ENCODE measurements at places on chromosomes 13 and 19.

DNA sequence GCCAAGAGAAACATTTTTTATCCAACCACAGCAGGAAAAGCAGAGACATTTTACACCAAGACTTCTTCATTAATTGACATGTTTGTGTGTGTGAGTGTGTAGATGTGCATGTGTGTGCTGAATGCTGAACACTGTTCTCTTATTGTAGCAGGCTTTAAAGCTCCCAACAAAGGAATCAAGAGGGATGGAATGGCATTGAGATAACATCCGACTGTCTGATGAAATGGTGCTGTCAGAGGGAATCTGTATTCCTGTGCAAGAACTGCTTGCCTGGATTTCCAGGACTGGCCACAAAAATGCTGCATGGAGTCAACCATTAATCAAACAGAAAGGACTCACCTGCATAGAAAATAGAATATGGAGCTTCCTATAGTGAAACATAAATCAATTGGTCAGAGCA is 354.0 kb downstream of the UQCRFS1 start:
- DNase-seq, result no peak

DNA sequence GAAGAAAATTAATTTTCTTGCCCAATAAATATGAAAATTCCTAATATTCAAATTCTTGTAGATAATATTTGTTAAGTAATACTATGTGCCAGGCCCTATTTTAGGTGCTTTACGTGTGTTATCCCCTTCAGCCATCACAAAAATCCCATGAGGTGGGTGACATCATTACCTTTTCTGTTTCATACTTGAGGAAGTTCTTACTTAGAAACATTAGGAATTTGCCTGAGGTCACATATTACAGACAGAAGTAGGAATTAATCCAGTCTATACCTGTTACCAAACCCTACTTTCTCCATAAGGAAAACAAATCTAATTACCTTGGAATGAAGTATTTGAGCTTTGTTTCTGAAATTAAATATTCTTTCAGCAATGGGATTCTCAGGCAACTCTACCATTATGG is 336.1 kb downstream of the GPC6 start:
- no peak for DNase-seq

DNA sequence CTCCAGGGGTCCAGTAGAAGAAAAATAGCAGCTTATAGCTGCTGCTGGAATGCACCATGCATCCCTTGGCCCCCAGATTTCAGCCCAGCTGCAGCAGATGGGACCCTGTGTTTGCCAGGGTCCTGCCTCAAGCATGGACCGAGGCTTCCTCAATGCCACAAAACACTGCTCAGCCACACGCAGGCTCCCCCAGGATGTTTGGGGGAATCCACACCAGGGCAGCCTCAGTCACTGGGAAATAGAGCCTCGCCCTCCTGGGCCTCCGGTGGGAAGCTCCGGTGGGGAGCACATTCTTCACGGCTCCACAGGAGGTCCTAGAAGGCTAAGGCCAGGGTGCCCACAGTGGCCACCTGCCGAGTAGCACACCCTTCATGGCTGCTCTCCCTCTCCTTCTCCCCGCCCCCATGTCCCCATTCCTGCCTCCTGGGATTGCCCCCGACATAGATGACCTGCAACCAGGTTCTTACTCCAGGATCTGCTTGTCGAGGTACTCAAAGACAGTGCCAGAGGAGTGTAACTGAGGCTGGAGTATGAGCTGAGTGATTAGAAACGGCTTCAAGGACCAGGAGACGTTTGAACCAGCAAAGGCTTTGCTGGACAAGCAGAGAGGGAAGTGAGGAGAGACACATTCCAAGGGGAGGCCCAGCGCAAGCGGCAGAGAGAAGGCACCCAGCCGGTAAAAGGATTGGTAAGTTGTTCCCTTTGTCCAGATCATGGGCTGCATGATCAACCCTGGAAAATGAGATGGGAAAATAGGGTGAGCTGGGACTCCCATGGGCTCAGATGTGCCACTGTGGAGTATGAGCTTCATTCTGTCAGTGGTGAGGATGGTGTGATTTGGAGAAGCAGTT is 110.7 kb upstream of the UQCRFS1 start:
- no peak for DNase-seq

- DNase-seq, result no peak
These were observed 473.1 kb downstream of the TDRD3 start for GRCh38 chr13:60869941-60870613.

DNA sequence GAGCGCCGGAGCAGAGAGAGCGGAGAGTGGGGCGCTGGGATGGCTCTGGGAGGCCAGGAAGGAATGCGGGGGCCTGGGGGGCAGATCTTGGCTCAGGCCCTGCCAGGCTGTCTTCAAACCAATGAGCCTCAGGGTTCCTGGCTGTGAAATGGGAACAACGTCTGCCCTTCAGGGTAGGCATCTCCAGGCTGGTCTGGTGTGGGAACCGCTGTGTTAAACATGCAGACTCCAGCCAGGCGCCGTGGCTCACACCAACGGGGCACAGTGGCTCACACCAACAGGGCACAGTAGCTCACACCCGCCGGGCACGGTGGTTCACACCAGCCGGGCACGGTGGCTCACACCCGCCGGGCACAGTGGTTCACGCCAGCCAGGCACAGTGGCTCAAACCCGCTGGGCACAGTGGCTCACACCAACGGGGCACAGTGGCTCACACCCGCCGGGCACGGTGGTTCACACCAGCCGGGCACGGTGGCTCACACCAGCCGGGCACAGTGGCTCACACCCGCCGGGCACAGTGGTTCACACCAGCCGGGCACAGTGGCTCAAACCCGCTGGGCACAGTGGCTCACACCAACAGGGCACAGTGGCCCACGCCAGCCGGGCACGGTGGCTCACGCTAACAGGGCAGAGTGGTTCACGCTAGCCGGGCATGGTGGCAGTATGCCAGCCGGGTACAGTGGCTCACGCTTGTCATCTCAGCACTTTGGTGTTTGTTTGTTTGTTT is 40.1 kb downstream of the EFNA2 start:
- DNase-seq, result no peak
